ENCODE measurements at places on chromosomes 6 and 20.
A peak's percentile ranks its signal among the peaks of the same experiment; 100 is the strongest.

DNA sequence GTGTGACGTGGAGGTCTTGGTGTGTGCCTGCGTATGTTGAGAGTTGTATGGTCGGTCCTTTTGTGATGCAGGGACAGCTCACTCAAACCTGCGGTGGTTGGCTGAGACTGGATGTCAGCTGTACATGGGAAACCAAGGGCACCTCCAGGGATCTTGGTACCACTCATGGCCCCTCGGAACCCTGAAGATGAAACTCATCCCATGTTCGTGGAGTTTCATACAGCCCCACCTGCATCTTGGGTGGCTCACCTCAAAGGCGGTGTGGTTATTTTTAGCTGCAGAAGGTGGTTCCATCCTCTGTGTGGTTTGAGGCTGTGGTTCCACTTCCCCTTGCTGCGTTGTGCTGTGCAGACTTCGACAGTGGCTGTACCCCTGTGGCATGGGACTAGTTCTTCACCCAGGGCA, 52.6 kb upstream of the SLC22A1 start:
- DNase-seq: no peak

DNA sequence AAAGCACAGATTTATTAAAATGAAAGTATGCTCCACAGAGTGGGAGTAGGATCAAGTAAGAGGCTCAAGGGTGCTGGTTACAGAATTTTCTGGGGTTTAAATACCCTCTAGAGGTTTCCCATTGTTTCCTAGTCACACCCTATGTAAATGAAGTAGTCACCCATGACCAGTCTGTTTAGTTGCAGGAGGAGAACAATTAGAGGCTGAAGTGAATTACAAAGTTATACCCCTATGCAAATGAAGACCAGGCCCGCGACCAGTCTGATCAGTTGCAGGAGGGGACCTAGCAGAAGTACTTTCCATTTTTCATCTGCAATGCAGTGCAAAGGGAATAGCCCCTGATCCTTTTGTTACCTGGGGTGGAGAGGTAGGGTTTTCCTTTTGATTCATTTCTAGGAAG, 11.8 kb upstream of the FILIP1 start:
- no peak for DNase-seq

DNA sequence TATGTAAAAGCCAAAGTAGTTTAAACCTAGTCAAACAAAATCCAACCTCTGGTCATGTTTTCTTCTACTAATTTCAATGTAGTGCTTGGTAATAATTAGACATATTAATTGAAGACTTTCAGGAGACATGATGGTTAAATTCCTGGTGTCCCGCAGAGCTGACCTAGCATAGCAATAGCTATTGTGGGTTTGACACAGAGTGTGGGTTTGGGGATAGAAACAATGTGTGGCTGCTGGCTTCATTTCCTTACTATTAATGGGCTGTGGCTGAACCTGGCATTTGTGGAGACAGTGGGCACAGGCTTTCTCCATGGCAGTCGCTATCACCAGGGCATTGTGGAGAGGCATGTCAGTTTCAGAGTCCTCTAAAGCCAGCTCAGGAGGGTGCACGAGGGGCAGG, 54.1 kb upstream of the GGTLC1 start:
- DNase-seq: no peak

GRCh38 chr6:136031982-136032381, 180.5 kb downstream of the PDE7B start:
- peak; percentile 46 for DNase-seq

- no peak for DNase-seq
These were observed 266.3 kb downstream of the ERMARD start for GRCh38 chr6:170017603-170018320.

- DNase-seq: no peak
These were observed 10.7 kb downstream of the HMGN3 start for GRCh38 chr6:79223611-79224404.
